Astrocyte of the spinal cord (primary cell): ENCODE measurements at places on chromosomes 13 and 19.

- peak; percentile 55 for DNase-seq
Observed at GRCh38 chr19:40356681-40357595, 8.4 kb downstream of the PLD3 start.

DNA sequence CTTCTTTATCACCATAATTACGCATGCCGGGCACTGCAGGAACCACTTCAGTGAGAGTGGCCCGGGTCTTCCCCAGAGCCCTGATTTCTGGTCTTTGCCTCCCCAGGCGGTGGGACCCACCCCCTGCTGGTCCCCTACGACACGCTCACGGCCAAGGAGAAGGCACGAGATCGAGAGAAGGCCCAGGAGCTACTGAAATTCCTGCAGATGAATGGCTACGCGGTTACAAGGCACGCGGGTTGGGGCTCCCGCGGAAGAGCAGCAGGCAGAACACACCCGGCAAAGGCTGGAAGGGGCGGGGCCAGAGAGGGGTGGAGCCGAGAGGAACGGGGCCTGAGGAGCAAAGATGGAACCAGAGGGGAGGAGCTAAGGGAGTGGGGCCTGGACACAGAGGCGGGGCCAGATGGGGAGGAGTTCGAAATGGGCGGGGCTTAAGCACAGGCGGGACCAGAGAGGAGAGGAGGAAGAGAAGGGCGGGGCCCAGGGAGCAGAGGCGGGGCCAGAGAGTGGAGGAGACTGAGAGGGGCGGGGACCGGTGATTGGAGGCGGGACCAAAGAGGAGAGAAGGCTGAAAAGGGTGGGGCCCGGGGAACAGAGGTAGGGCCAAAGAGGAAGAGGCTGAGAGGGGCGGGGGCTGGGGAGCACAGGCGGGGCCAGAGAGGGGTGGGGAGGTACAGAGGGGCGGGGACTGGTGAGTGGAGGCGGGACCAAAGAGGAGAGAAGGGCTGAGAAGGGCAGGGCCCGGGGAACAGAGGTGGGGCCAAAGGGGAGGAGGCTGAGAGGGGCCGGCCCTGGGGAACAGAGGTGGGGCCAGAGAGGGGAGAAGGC, 73.4 kb downstream of the RYR1 start:
- DNase-seq, result peak; percentile 56

GRCh38 chr13:52701728-52702465, 37.7 kb downstream of the CNMD start:
- DNase-seq, result no peak

- peak; percentile 46 for DNase-seq
Observed at GRCh38 chr19:41352609-41353465, 885 bp downstream of the TGFB1 start.

DNA sequence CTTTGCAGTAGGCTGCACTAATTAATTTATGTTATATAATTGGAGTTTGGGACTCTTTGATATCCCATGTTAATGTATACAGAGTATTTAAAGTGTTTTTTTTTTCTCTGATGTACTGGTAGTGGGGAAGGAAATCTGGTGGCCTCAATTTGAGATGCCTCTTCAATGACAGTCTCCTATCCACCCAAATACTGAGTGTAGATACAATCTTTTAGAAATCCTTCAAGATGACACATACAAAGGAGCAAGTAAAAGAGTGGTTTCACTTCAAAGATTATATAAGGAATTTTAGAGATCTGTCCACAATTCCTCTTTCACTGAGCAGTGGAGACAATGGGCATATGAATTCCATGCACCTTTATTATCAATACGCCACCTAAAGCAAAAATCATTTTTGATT, 15.1 kb downstream of the NALCN start:
- no peak for DNase-seq
